Kasumi-1 (cell line): ENCODE measurements at places on chromosomes 7 and 10.

- DNase-seq = peak; percentile 68
Observed at GRCh38 chr7:92178928-92179924, at the start of gene LRRD1. Gene LRRD1, minus strand, starts transcription at chr7:92179142. Its CDS starts 13,940 bp downstream, at chr7:92165202.

- peak; percentile 94 for DNase-seq
Observed at GRCh38 chr10:132447446-132448247, 50.6 kb downstream of the PWWP2B start.

DNA sequence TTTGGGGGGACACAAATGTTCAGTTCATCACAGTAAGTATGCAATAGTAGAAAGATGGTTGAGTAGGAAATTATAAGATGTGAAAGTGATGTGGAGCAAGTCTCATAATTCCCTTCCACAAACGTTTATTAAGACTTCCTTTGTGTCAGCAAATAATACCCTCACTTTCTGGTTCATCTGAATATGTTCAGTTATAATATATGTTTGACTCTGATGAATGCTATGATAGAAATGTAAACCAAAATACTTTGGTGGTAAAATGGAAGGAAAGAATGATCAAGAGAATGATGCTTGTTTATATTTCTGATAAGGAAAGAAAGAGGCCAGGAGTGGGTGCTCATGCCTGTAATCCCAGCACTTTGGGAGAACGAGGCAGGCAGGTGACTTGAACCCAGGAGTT lies 111.7 kb upstream of the PLXDC2 start:
- DNase-seq = no peak

DNA sequence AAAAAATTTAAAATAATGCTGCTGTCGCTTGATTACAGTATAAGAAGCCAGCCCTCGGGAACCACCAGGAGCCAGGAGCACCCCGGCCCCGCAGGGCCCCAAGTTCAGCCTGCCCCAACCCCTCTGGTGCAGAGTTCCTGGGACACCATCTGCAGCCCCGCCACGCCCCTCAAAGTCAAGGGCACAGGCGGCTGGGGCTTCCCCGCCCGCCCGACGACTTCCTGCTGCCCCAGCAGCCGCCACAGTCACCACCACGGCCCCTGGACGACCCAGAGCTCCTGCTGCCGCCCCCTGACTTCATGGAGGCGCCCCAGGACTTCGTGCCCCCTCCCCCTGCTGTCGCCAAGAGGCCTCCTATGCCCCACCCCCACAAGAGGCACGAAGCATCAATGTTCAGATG lies 103.6 kb upstream of the PDSS1 start:
- peak; percentile 33 for DNase-seq

DNA sequence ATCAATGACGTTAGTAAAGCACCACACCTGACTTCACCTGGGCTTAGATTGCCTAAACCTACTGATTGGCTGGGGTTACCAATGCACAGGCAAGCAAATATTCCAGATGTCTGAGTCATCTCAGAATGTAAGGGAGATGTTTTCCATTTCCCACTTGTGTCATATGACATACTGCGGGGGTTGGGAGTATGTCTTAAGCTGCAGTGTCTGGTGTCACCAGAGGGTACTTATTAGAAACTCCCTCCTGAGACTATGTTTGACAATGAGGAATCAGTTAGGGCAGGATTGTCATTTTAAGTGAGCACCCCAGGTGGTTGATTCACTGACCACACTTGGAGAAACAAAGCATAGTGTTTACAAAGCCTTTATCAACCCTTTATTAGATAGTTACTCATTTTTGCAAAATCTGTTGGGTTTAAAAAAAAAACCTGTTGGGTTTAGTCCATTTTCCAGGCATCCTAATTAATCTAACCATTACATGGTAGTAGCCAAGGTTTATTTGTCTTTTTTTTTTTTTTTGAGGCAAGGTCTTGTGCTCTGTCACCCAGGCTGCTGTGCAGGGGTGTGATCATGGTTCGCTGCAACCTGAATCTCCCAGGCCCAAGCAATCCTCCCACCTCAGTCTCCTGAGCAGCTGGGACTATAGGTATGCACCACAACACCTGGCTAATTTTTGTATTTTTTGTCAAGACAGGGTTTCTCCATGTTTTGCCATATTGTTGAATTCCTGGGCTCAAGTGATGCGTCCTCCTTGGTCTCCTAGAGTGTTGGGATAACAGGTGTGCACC lies 72.5 kb downstream of the CDK6 start:
- DNase-seq = peak; percentile 59

- no peak for DNase-seq
Observed at GRCh38 chr10:109727436-109727835, 195.9 kb downstream of the XPNPEP1 start.

- DNase-seq = peak; percentile 18
Observed at GRCh38 chr7:128104108-128104742, 73.0 kb upstream of the LRRC4 start.

DNA sequence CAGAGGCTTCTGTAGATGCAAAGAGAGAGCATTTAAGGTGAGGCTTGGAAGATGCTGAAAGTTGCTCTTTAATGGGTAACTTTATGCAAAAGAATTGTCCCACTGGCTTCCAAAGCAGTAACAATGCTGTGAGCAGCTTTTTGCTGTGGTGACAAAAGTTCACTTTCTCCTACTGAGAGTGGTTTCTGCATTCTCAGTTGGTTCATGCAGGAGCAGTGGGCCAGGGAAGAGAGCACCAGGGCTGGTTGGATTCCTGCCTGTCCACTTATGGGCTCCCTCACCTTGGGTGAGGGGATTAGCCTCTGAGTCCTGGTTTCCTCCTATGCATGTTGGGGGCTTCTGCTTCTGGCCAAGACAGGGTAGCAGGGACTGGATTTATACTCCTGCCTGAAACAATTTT lies 31.1 kb upstream of the GOLGA7B start:
- no peak for DNase-seq

DNA sequence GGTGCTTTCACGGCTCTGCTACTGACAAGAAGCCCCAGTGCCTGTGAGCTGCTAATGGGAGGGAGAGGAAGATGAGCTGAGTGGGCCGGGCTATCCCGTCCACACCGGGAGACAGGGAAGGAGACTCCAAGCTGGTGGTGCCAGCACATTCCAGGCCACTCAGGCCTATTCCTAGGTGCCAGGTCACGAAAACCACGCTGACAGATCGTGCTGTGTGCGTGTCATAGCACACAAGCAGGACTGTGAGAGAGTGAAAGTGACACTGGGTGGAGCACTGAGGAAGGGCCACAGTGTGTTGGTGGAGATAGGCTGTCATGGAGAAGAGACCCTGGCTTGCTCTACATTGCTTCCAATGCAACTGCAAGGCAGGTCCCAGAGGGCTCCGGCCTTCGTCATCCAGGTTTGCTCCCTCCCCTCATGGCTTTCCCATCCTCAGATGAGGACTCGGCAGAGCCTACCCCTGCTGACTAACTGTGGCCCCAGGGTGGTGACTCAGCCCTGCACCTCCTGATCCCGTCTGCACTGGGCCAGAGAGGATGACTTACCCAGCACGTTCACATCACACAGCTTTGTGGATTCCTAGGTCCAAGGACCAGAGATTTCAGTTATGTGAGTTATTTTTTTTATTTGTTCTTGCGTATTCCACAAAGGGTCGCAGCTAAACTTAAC lies 167.3 kb downstream of the EGFR start:
- DNase-seq = no peak

GRCh38 chr10:22314852-22315251 lies 1.3 kb upstream of the COMMD3 start:
- no peak for DNase-seq

- peak; percentile 22 for DNase-seq
Observed at GRCh38 chr7:39683216-39683845, 60.0 kb downstream of the RALA start.

DNA sequence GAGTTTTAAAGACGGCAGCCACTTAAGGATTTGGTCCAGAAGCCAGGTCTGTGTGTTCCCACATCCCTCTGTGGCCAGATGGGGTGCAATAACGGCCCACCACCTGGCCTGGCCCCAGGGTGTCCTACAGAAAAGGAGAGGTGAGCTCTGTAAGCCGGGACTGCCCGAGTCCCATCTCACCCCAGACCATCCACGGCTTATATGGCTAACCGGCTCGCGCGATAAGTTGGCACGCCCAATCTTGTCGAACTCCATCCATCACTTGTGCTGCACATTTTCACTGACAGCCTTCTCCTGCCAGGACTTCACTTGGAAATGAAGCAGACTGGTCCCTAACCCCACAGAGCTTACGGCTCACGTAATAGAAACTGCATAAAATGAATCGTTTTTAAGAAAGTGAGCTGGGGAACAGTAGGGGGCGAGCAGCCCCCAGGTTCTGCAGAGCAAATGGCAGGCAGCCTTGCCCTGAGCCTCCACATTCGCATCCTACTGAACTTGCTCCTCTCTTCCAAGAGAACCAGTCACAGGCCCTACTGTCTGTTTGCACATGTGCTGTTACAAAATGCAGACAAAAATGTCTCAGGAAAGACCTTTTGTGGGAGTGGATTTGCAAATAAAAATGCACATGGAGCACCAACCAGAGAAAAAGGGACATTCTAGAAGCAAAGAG lies 98.2 kb downstream of the TNS3 start:
- peak; percentile 48 for DNase-seq

GRCh38 chr10:111209692-111210091 lies 132.9 kb downstream of the ADRA2A start:
- DNase-seq = no peak

DNA sequence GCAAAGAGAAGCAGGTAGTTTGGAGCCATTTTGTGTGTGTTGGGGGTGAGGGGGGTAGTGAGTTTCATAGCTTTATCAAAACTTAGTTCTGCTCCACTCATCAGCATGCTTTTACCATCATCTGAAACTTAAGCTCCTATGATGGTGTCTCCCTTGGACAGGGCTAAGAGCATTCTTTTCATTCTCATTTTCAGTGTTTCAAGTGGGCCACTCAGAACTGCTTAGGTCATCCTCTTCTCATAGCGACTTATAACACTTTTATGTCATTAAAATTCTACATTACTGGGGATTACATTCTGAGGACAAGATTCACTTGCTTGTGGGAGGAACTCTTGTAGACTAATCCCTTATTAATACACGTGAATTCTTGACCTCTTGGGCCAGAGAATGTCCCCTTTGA lies 649.4 kb downstream of the SUGCT start:
- DNase-seq = no peak
